ENCODE measurements at places on chromosomes 6 and 20.

GRCh38 chr6:110541701-110542309, 65.4 kb upstream of the SLC22A16 start:
- DNase-seq = no peak

- no peak for DNase-seq
Measured at GRCh38 chr6:47405273-47405672, 72.3 kb upstream of the CD2AP start.

DNA sequence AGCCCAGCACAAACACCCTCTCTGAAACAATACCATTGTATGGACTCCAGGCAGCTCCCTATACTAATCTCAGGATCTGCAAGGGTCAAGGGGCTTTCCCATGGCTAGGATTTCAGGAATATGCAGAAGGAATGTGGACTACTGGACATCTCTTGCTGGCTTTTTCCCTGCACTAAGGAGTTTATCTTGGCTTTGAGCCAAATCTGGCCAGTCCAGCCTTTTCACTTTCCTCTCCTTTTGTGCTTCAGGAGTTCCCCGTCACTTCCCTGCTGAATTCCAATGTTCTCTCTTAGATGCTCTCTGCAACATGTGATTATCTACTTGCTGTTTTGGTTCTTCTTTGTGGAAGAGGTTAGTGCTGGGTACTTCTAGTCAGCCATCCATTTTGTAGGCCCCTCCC, 568.2 kb downstream of the HDGFL1 start:
- no peak for DNase-seq

GRCh38 chr6:6699741-6700367, 111.3 kb downstream of the LY86 start:
- no peak for DNase-seq

DNA sequence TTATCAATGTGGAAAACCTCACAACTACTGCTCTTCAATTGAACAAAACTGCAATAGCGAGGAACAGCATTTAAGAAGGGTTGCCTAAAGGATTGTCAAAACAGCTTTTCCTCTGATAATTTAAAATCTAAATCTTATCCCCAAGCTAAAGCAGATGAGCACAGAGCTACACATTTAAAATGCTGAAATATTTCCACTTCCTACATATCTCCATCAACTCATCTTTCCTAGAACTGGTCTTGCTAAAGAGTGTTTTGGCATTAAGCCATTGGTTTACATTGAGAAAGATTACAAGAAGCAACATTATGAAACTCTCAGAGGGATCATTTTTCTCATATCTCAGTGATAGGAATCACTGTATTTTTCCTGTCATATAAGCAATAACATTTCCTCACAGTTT, 3.6 kb downstream of the OR10C1 start:
- no peak for DNase-seq

GRCh38 chr6:17491416-17492142, 98.2 kb downstream of the CAP2 start:
- no peak for DNase-seq

DNA sequence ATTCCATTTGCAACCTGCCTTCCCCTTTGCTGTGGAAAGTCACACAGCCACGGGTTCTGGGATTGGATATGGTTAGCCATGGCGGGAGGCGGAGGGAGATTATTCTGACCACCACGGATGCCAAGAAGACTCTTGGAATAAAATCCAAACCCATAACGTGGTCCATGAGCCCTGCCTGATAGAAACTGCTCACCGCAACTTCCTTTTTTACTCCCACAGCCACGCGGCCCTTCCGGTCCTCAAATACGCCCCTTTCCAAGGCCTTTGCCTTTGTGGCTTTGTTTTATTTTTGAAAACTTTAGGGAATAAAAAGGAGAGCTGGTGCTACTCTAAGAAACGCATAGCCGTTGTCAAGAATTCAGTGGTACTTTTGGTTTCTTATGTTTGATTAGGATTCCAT, 602.5 kb upstream of the CDH4 start:
- DNase-seq = no peak

DNA sequence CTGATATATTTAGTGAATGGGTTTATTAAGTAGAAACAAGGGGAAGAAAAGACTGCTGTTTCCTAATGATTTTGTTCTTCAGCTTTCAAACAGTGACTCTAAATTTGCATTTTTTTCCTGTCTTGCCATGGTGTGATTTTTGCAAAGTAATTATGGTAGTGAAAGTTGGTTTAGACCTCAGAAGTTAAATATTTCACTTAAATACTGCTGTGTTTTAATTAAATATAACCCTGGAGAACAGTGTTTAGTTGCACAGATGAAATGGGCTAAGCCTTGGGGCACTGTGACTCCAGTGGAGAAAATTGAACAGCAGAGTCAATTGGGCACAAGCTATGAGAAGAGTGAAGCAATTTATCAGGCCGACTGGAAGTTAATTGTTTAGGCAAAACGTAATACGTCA, 111.1 kb upstream of the MCHR2 start:
- DNase-seq = no peak

DNA sequence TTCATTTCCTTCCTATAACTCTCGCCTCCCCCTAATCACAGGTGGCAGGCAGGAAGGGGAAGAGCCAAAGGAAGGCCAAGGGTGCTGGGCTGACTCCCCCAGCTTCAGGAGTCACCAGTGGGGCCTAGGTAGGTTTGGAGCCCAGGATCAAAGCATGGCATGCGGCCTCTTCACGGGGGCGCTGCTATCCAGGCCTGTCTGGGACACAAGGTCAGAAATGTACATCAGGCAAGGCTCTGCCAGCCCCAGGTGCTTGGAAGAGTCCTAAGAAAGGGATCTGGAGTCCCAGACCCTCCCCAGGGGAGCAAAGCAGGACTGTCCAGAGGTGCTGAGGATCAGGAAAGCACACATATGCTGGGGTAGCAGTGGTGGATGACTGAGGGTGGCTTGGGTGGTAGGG, 10.4 kb downstream of the PI16 start:
- no peak for DNase-seq

DNA sequence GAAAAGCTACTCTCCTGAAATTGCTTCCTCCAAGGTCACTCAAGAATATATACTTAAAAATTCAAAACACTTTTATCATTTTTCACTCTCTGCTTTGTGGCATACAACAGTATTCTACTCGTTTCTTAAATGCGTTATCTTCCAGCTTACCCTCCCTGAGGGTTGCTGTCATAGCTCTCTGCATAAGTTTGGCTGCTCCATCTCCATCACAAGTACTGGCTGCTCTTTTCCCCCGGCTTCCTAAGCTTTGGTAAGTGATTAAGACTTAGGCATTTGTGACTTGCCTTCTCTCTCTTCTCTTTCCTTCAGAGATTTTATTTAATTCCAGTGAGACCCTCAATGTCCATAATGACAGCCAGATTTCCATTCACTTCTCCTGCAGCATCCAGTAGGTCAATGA, 128.3 kb downstream of the NKAIN2 start:
- DNase-seq = no peak

All from GM13977 (cell line).